ENCODE measurements at places on chromosomes 4 and X. TPM values are rescaled to one million over a fixed set of nuclear protein-coding genes. Genes with fewer than 3 reads are reported as not detected.
A peak's percentile ranks its signal among the peaks of the same experiment; 100 is the strongest.

- DNase-seq: no peak
These were observed 64.1 kb downstream of the QDPR start for GRCh38 chr4:17447675-17448298.

GRCh38 chrX:39805022-39805421, 292.7 kb downstream of the BCOR start:
- DNase-seq: no peak

DNA sequence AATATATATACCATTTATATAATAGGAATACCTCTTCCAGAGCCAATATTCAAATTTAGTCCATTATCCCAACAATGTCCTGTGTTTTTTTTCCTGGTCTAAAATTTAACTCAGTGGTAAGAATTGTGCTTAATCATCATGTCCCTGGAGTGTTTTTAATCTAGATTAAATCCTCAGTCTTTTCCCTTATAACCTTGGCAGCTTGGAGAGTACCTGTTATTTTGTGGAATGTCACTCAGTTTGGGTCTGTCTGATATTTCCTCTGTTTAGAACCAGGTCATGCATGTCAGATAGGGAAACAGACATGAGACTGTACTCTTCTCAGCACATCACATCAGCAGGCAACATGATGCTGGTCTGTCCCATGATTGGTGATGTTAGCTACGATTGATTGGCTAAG, 96.6 kb downstream of the HPGD start:
- DNase-seq: no peak

DNA sequence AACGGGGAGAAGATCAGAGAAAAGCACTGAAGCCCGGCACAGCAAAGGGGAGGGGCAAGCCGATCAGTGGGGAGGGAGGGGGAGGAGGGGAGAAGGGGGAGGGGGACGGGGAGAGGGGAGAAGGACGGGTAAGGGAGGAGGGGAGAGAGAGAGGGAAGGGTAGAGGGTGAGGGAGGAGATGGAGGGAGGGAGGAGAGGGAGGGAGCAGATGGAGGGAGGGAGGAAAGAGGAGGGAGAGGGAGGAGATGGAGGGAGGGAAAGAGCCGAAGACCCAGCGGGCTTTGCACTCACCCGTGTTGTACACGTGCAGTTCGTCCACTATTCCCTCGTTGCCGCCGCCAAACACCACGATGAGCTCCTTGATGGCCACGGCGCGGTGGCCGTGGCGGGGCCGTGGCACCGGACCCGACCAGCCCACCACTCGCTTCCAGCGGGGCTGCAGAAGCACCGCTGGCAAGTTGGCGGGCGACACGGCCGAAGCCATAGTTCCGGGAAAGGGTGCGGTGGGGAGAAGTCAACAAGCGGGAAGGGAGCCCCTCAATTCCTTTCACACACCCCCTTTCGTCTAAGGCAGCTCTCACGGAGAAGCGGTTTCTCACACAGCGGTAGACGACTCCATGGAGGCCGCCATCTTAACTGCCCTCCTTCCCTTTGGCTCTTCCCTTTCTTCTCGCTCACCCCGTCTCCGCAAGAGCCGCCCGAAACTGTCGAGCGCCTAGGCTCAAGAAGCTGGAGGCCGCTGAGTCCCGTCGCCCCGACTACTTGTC, 1.1 kb downstream of the HCFC1 start:
- peak; percentile 72 for DNase-seq

The MAGEB2 gene
- not detected for total RNA-seq

DNA sequence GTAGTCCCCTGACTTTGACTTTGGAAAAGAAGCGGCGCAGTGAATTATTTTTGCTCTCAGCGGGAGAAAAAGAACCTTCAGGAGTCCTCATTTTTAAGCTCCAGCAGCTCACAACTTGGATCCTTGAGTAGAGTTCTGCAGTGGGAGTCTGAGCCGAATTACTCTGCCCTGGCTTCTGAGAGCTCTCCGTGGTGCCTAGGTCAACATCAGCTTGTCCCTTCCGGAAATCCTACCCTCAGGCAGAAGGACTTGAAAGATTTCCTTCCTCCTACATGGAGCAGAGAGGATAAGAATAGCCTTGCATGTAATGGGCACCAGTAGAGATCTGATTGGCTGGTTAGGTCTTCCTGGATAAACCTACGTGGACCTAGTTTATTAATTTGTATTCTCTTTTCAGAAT, 549.7 kb upstream of the TENM3 start:
- no peak for DNase-seq

The FAM236D gene
- total RNA-seq: not detected

DNA sequence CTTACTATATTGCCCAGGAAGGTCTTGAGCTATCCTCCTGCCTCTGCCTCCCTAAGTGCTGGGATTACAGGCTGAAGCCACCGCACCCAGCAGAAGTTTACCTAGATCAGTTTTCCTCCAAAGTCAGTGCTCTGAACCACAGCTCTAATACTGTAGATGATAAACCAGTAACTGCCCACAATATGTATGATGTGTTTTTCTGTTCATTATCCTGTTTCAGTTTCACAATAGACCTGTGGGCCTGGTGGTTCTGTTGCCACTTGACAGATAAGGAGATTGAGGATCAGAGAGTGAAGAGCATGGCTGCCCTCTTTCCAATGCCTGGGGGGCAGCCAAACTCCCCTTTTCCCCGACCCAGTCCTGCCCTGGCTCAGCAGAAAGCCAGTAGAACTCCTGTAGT, 87.0 kb downstream of the EFNB1 start:
- no peak for DNase-seq

The GPM6B gene
- total RNA-seq: 4.4 TPM

The PPID gene
- total RNA-seq: 23.9 TPM

DNA sequence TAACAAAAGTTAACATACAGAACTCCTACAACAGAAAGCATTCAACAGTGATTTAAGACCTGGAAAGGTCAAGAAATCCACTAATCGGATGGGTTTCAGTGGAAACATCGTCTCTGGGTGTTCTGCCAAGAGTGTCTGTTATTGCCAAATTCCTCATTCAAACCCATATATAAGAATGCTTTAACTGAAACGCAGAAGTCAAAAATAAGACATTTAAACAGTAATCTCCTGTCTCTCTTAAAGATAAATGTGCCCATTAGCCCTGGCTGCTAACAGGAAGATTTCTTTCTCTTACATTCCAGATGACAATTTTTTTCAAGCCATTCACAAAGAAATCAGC, 31.5 kb downstream of the DCTD start:
- DNase-seq: no peak

- no peak for DNase-seq
These were observed 3.9 kb downstream of the KLHL8 start for GRCh38 chr4:87216469-87216868.

The ADGRG4 gene
- total RNA-seq: 0.03 TPM

DNA sequence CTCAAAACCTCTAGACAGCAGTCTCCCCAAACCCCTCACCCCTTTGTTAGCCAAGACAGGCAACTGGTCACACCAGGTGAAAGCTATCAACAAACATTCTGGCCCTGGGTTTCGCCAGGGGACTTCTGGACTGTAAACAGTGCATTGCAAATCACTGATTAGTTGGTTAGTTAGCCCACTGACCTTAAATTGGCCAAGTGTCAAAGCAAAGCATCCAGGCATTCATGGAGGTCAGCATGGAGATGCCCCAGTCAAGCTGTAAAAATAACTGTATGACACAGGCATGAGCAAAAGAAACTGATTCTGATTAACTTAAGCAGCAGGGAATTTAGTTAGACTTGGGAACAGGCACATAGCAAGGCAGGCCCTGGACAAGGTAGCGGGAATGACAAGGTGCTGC, 156.0 kb upstream of the TTC29 start:
- no peak for DNase-seq
